ENCODE measurements at places on chromosomes 6 and 20.

- peak; percentile 52 for DNase-seq
These were observed 120.8 kb downstream of the BACH2 start for GRCh38 chr6:90175627-90176538.

DNA sequence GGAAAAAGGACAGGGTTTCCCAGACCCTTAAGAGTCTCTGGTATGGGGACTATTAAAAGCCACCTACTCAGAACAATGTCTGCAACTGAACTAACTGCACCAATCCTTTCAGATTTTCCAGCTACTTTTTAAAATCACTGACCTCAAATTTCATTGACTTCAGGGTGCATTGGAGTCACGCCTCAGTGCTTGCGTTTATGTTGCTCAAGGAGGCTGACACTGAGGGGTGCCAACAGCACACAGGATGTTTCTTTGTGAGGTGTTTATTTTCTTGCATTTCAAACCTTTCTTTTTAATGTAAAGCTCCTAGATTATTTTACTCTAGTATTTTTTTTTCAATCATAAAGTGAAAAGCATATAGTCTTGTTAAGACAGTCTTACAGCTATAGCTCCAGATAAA lies 402.0 kb upstream of the SLC35B3 start:
- DNase-seq = no peak

DNA sequence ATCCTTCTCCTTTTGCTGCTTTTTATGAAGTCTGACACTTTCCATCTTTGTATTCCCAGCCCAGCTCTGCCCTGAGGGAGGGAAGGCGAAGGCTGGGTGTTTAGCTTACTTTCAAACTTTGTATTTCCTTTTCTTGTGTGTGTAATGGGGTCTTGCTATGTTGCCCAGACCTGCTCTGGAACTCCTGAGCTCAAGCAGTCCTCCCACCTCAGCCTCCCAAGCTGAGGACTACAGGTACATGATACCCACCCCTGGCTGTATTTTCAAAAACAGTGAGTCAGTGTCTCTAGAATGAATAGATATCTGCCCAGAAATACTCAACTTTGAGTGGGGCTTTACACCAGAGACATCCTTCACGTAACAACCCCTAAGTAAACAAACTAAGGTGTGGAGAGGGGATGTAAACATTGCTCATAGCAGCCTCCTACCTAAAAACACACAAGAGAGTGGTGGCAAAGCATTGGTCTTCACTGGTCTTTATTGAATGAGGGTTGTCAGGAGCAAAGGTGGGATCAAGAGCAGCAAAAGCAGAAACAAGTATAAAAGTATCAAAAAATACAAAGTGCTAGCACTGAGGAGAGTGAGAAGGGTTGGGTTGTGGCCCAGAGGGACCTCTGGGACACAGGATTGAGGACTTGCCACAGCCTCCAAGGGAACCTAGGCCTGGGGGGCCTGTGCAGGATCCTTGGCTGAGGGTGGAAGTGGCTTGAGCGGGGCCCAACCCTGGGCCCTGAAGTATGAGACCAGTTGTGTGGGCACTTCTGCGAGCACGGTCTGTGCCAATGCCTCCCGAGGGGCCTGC lies 10.2 kb downstream of the SPAG4 start:
- DNase-seq = no peak

DNA sequence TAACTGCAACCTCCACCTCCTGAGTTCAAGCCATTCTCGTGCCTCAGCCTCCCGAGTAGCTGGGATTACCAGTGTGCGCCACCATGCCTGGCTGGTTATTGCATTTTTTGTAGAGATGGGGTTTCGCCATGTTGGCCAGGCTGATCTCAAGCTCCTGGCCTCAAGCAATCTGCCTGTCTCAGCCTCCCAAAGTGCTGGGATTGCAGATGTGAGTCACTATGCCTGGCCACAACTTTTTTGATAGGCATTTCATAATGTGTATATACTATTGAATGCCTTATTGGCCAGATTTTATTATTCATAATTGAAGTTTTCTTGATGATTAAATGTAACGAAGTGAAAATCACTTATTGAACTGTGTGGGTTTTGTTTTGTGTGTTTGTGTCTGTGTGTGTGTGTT lies 27.9 kb downstream of the FIG4 start:
- DNase-seq = no peak

DNA sequence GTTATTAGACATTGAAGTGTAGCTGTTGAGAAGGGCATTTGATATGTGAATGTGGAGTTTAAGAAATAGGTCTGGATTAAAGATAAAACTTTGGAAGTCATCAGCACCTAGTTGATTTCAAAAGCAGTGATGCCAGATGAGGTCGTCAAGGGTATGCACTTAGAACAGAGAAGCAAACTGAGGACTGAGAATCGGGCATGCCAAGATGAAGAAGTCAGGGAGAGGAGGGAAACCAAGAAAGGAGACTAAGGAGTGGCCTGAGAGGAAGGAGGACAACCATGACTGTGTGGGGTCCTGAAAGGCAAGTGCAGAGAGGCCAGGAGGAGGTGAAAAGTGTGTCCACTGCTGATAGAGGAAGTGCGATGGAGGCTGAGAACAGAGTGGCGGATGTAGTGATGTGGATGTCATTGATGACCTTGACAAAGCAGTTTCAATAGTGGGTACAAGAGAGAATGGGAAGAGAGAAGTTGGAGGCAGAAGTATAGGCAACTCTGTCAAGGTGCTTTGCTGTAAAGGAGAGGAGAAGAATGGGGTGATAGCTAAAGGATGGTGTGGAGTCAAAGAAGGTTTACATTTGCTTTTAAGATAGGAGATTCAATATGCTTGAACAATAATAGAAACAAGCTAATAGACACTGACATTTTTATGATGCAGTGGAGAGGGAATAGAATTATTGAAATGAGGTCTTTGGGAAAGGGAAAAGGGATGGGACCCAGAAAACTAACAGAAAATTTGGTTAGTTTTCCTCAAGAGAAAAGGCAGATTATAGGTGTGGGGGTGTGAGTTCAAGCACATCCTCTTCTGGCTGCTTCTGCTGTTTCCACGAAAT lies 139.7 kb upstream of the TMEM170B start:
- no peak for DNase-seq

DNA sequence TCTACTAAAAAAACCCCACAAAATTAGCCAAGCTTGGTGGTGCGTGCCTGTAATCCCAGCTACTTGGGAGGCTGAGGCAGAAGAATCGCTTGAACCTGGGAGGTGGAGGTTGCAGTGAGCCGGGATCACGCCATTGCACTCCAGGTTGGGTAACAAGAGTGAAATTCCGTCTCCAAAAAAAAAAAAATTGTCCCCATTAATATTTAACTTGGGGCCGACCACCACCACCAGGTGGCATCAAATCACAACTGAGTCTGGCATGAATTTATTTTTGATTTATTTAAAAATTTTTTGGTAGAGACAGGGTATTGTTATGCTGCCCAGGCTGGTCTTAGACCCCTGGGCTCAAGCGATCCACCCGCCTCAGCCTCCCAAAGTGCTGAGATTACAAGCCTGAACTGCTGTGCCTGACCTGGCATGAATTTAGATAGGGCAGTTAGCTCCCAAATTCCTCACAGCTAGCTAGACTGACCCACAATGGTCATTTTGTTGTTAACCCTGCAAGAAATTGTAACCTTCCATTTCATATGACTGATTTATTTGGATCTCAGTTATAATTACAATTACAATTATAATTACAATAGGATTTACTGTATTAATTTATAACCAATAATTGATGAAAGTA lies 17.1 kb upstream of the BEND3 start:
- peak; percentile 19 for DNase-seq

DNA sequence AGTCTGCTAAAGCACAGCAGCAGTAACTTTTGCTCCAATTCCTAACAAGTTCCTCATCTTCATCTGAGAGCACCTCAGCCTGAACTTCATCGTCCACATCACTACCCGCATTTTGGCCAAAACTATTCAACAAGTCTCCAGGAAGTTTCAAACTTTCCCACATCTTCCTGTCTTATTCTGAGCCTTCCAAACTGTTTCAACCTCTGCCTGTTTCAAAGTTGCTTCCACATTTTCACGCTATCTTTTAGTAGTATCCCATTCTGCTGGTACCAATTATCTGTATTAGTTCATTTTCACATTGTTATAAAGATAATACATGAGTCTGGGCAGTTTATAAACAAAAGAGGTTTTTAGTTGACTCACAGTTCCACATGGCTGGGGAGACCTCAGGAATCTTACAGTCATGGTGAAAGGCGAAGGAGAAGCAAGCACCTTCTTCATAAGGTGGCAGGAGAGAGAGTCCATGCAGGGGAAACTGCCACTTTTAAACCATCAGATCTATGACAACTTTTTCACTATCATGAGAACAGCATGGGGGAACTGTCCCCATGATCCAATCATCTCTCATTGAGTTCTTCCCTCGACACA lies 99.4 kb upstream of the GRIK2 start:
- DNase-seq = no peak

DNA sequence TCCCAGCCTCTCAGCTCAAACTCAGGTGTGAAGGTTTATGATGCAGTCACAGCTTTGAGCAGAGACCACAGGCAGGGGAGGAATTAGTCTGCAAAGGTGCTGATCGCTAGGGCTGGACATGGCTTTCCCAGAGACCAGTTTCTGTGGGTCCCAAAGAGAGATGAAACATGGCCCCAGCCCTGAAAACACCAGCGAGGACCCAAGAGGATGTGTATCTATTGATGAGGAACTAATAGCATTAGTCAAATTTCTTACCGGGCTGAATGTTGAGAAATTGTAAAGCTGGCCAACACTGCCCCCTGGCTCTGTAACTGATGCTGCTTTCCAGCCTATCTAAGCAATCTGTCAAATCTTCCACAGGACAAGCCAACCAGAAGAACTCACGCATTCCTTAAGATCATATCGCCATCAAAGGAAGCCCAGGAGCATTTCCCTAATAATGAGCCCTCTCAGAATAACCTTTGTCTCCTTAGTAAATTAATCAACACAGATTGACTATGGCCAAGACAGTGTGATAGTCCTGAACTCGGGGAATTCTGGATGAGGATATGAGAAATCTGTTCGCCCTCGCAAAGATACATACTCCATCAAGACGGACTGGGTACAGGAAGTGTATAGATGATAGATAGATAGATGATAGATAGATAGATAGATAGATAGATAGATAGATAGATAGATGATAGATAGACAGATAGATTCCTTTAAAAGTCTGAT lies 7.8 kb upstream of the ACSS1 start:
- DNase-seq = peak; percentile 52

GRCh38 chr6:88374553-88374952 lies 208.4 kb upstream of the CNR1 start:
- no peak for DNase-seq

- no peak for DNase-seq
These were observed 189.0 kb upstream of the PRDM1 start for GRCh38 chr6:105897131-105897530.

GRCh38 chr20:25017257-25017803 lies 24.8 kb upstream of the APMAP start:
- DNase-seq = no peak

DNA sequence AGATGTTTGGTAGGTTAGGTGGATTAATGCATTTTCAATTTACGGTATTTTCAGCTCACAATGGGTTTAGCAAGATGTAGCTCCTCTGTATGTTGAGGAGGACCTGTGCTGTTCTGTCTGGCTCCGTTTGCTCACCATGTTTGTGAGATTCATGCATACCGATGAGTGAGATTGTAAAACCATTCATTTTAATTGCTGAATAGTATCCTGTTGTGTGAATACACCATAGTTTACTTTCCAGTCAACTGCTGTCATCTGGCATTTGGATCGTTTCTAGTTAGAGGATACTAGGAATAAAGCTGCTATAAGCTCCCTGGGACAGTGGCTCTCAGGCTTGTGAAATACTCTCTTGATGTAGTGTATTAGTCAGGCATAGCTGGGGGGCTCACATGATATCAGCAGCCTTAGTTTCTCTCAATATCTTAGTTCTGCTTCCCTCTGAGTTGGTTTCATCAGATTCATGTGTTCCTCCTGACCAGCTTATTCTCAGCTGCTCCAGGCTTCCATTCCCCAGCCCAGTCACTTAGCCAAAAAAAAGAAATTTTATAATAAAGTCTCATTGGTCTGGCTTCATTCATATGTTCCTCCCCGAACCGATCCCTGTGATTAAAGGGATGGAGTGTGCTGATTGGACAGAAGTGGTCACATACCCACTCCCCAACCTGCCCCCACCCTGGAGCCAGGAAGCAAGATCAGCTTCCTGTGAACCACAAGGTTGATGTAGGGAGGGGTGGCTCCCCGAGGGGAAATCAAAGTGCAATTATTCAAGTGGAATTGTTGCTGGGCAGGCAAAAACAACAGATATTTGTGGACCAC lies 10.9 kb upstream of the B4GALT5 start:
- no peak for DNase-seq

GRCh38 chr20:33419140-33419974 lies 18.0 kb upstream of the CDK5RAP1 start:
- DNase-seq = no peak

Measured in activated T-cell treated with anti-CD3 and anti-CD28 coated beads, Interleukin-2, amount 50 U/mL, for 72 hours (primary cell).